Fibroblast of skin of scalp (primary cell): ENCODE measurements at places on chromosomes 7 and 10.
A peak's percentile ranks its signal among the peaks of the same experiment; 100 is the strongest.

GRCh38 chr7:4879396-4880081 is 4.0 kb downstream of the RADIL start:
- DNase-seq = no peak

GRCh38 chr10:2851566-2851965 is 215.8 kb upstream of the PFKP start:
- DNase-seq = no peak

DNA sequence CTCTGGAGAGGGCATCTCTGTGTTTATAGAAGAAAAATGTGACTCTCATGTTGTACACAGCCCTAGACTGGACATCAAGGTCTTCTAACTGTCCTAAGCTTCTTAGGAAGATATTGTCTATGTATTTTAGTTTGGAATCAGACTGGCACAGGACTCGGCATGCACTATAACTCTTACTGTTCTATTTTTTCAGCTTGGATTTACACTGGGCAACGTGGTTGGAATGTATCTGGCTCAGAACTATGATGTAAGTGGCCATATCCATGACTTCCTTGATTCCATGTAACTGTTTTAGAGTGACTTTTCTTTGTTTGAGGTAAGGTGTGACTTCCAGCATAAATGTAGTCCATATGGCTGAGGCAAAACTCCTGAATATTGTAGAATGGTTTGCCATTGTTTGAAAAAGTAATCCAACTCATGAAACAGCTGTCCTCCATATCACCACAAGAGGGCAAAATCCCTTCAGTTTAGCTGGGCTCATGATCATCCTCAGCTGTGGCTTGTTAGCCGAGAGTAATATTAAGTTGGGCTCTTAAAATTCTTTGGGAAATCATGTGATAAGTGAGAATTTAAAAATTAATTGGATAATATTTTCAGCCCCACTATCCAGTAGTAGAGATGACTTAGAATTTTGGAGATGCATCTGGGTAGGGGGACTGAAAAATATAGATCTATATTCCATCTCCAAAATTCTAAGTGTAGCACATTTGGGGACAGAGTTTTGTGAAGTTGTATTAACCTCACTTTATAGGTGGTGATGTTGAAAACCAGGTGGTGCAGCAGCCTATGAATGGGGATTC is 10.4 kb downstream of the STMP1 start:
- peak; percentile 72 for DNase-seq

DNA sequence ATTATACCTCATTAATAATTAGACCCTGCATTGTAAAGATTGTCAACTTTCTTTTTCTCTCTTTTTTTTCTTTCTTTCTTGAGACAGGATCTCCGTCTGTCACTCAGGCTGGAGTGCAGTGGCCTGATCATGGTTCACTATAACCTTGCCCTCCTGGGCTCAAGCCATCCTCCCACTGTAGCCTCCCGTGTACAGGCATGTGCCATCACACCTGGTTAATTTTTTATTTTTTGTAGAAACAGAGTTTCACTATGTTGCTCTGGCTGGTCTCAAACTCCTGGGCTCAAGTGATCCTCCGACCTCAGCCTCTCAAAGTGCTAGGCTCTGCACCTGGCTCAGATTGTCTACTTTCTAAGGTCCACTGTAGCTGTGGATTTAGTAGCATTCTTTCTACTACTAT is 50.7 kb downstream of the MDFIC start:
- no peak for DNase-seq

GRCh38 chr7:130079846-130080394 is 9.6 kb downstream of the KLHDC10 start:
- no peak for DNase-seq

GRCh38 chr10:50438049-50438936 is 185.5 kb downstream of the SGMS1 start:
- no peak for DNase-seq

DNA sequence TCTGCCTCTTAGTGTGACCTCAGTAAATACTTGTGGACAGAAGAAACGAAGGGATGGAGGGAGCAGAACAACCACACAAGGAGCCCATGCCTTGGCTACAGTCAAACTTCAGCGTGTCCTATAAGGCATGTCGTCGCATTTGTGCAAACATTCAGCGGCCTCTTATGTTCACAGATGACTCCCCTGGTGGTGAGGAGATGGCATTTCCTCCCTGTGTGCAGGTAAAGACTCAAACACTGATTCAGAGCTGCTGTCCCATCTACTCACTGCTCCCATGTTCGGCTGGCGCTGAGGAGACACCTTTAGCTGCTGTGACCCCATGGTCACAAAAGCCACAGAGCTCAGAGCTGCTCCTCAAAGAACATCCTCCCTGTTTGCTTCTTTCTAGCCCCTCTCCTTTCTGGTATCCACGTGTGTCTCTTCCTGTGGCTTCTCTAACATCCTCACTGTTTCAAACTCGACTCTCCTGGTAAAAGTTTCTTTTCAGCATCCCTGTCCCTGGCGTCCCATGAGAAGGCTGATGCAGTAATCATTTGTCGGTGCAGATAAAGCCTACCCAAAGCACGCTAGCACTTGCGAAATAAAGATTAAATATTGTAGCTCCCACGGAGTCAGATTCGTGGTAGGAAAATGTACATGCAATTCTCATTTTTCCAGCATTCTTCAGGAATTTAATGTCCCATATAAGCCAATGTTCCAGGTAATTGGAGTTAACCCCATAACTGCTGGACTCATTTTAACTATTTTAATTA is 124.9 kb upstream of the NEBL start:
- DNase-seq = no peak

- DNase-seq = no peak
Observed at GRCh38 chr10:130707389-130707979, 571.3 kb downstream of the GLRX3 start.

- no peak for DNase-seq
Observed at GRCh38 chr10:75654171-75654771, 222.8 kb downstream of the LRMDA start.
